Stimulated activated CD8-positive, alpha-beta memory T cell treated with anti-CD3 and anti-CD28 coated beads, Interleukin-15, amount 100 ng/mL, for 48 hours (primary cell): ENCODE measurements at places on chromosomes 3 and 15.

- no peak for DNase-seq
Observed at GRCh38 chr15:90914305-90915080, 11.4 kb downstream of the MAN2A2 start.

GRCh38 chr3:8532251-8532871, 30.7 kb downstream of the LMCD1 start:
- DNase-seq = no peak

GRCh38 chr3:31503456-31503855, 29.3 kb upstream of the STT3B start:
- DNase-seq = no peak

GRCh38 chr3:62057339-62058047, 315.9 kb downstream of the FEZF2 start:
- no peak for DNase-seq

GRCh38 chr3:159263750-159264553, 462.1 kb downstream of the MFSD1 start:
- no peak for DNase-seq

GRCh38 chr15:51366920-51367319, 25.5 kb downstream of the GLDN start:
- no peak for DNase-seq

DNA sequence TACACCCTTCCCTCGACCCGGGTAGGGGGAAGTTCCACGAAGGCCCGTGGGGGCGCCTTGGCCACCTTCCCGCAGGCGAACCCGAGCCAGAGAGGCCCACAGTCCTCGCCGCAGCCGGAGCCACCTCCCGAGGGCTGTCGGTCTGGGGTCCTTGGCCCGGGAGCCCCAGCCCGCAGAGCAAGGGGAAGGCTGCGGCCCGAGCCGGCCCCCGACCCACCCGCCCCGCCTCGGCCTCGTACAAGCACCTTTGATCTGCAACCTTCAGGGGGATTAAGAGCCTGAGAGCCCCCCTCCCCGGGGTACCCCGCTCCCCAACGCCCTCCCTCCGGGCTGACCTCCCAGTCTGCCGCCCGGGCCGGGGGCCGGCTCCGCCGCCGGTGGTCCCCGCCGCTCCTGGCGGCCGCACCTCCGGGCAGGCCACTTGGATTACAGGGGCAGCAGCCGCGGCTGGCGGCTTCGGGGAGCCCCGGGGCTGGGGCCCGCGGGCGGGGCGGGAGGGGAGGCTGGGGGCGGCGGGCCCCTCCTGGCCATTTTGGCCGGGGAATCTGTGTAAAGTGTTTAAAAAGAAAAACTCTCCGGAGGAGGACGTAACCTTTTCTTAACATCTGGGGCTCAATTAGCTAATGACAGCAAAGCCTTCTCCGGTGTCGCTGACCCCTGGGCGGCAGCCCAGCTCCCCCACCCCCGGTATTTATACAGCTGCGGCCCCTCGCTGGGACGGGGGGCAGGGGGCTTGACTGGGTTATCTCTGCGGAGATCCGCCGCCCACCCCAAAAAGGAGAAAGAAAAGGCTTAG, 40.2 kb downstream of the EPHB3 start:
- DNase-seq = no peak

- DNase-seq = no peak
Observed at GRCh38 chr3:120203016-120203415, 82.0 kb downstream of the GPR156 start.

- no peak for DNase-seq
Observed at GRCh38 chr15:73632670-73633058, 525 bp downstream of the NPTN start.

DNA sequence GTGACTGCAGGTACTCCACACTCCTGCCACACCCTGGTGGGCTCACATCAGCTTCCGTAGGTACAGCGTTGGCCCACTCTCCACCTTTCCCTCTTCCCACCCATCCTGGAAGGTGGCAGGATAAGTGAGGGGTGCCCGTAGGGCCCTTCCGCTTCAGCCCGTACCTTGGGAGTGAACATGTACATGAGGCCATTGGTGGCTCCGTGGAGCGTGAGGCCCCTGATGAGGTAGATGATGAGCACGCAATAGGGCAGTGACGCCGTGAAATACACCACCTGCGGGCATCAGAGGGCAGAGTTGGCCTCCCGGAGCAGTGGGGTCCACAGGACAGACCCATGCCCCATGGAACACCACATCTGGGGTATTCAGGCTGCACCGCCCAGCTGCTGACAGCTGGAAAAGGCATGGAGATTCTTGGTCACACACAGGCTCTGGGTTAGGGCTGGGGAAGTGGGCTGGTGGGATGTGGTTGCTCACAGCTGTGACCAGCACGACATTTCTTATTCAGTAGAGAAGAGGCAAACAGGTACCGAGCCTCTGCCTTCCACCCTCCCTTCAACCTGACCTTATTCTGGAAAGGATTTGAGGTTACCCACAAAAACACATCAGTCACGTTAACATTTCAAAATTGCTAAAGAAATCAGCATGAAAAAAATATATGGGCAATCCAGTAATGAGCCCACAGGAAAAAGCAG, 23.8 kb downstream of the SLC6A20 start:
- DNase-seq = no peak
